ENCODE measurements at places on chromosomes 2 and 18.

DNA sequence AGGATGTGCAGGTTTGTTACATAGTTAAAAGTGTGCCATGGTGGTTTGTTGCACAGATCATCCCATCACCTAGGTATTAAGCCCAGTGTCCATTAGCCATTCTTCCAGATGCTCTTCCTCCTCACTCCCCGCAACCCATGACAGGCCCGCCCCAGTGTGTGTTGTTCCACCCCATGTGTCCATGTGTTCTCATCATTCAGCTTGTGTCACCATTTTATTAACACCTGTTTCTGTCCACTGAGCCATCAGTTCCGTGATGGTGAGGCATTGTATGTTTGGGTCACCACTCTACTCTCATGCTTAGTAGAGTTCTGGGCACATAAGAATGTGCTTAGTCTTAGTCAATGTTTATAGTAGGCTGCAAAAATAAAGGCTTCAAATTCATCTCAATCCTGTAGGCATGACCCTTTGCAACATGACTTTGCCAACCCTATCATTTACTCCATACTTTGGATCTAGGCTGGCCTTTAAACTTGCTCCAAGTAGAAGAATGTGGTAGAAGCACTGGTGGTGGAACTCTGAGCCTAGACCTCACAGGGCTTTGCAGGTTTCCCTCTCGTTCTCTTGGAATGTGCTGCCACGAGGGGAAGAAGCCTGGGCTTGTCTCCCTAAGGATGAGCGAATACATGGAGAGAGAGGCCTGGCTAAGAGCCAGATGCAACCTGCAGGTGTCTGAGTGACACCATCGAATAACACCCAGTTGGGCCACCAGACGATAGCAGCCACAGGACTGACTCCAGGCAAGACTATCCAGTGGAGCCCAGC lies 161.5 kb downstream of the NAPG start:
- peak; percentile 64 for ATAC-seq

GRCh38 chr2:208820014-208820688 lies 413.6 kb downstream of the PTH2R start:
- ATAC-seq: no peak

GRCh38 chr2:105166688-105167087 lies 74.9 kb upstream of the GPR45 start:
- no peak for ATAC-seq

GRCh38 chr2:207619764-207620203 lies 5.4 kb downstream of the METTL21A start:
- ATAC-seq: no peak

GRCh38 chr2:176931588-176932563 lies 280.7 kb upstream of the HNRNPA3 start:
- no peak for ATAC-seq

DNA sequence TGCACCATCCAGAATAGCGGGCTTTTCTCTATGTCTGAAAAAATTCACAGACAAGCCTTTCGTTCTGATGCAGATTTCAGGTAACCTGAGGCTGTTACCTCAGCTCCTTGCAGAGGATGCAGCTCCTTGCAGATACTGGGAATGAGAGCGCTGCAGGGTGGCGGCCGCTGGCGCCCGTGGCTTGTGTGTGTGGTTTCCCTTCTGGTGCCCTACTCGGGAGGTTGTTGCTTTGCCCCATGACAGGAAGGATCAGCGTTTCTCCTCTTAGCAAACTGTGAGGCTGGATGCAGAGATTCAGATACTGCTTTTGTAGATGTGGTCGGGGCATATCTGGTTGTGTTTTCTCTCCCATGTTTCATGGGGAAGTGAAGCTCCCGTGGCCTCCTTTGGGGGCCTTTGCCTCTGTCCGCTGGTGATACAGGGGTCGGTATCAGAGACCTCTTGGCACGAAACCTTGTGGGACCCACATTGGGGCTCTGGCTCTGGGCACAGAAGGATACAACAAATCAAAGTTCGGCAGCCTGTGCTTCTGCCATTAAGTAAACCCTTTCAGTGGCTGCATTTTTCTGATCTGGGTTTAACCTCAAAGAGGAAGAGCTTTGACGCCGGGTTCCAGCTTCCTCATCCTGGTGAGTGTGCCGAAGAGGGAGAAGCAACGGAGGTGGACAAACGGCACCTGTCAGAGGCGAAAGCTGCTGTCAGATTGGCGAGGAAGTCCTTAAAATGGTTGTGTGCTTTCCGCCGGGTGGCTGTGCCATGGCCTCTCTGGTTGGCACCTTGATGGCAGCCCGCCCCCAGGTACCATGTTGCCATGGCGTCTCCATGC lies 127.8 kb downstream of the MBP start:
- ATAC-seq: no peak

DNA sequence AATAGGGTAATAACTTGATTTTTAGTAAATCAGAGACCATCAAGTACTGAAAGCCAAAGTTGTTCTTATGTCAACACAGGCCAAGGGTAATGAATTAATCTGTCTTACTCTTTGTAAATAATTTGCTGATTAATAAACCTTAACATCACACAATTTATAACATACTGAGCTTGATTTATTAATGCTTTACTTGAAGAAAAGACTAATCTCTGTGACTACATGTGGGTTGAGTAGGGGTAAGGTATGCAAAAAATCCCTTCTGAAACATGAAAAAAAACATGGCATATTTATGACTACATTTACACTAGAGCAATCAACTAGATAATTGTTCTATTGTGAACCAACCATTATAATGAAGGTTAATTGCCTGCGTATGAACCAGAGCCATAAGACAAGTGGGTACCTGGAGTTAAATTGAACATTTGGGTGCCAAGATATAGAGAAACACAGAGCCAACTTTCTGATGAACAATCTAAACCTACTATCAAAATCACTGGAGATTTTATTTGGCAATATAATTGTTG lies 67.7 kb upstream of the GRB14 start:
- ATAC-seq: no peak

- no peak for ATAC-seq
Measured at GRCh38 chr2:216210701-216211540, 101.8 kb downstream of the XRCC5 start.

GRCh38 chr2:122138561-122138960 lies 383.1 kb downstream of the TSN start:
- ATAC-seq: no peak

DNA sequence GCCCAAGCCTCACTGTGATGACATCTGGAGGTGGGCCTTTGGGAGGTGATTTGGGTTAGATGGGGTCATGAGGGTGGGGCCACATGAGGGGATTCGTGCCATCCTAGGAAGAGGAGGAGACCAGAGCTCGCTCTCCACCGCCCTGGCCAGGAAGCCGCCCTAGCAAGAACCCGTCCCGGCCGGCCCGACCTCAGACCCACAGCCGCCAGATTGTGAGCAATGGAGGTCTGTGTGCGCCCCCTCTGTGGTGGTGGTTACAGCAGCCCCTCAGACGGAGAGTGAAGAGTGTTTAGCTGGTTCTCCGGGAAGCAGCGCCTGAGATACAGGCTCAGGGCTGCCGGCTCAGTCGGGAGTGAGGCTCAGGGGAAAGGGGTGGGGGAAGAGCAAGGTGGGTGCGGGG lies 83.3 kb downstream of the RTP5 start:
- ATAC-seq: no peak

DNA sequence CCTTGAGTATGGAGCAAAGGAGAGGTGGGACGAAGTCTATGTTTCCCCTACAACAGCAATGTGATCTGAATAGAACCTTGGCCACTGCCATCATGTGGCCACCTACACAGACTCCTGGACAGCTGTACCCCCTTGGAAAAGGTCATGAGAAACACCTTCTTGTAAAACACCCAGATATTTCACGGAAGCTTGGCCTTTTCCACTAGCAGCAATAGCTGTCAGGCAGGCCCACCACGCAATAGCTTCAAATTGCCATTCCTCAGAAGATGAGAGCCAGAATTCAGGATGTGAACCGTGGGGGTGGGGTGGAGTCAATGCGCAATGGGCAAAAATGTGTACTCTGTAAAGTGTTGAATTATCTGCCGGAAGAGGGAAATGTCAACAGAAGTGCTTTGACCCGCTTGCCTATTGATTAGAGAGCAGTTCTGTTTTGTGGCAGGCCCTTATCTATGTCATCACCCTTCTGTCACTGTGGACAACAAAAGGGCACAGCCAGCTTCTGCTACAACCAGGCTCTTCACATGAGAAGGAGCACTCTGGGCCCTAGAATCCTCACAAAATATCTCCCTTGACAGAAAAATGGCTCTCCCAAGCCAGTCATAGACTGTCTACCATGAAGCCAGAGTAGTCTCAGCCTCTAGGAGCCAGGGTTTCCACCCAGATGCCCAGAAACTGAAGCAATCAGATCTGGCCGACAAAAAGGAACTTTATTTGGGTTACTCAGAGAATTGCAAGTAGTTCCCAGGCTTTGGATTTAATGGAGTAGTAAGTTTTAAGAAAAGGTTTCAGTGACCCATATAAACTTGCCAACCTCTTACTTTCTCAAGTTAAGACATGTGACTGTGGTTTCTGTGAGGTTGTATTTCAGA lies 9.5 kb downstream of the INPP1 start:
- peak; percentile 76 for ATAC-seq

- no peak for ATAC-seq
Measured at GRCh38 chr18:61841706-61842105, 51.1 kb downstream of the RNF152 start.

DNA sequence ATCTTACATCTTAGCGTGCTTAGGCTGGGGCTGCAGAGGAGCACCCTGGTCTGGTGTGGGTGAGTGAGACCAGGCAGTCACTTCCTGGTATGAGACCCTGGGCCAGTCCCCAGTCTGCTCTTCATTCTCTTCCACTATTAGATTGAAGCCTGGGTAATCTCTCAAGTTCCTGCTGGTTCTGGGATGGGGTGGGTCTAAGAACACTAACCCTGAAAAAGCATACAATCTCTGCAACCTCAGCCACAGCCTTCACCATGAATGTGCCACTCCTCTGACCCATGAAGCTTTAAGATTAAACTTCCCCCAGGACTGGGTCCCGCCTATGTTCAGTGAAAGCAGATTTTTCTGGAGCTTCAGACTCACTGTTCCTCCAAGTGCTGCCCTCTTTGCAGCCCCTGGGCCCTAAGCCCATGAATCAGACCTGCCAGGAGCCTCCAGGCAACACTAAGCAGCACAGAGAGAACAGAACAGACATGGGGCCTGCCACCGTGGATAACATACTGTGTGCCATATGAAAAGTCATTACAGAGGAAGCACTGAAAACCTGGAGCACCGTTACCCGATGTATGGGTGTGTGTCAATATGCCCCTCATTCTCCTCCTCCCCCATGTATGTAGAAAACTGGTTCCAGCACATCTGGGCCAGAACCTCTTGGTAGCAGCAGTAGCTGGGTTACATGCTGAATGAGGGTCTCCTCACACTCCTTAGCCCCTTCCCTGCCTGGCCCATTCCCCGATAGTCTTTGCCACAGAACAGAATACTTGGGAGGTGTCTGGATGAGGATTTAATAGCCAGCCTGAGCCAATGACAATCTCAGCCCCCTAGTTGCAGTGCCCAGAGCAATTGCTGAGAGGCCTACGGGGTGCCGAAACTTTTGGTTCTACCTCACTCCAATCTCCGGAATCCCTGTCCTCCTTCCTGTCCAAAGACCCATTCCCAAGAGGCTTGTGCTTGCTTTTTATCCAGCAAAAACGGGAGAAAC lies 2.7 kb upstream of the SIX2 start:
- no peak for ATAC-seq

DNA sequence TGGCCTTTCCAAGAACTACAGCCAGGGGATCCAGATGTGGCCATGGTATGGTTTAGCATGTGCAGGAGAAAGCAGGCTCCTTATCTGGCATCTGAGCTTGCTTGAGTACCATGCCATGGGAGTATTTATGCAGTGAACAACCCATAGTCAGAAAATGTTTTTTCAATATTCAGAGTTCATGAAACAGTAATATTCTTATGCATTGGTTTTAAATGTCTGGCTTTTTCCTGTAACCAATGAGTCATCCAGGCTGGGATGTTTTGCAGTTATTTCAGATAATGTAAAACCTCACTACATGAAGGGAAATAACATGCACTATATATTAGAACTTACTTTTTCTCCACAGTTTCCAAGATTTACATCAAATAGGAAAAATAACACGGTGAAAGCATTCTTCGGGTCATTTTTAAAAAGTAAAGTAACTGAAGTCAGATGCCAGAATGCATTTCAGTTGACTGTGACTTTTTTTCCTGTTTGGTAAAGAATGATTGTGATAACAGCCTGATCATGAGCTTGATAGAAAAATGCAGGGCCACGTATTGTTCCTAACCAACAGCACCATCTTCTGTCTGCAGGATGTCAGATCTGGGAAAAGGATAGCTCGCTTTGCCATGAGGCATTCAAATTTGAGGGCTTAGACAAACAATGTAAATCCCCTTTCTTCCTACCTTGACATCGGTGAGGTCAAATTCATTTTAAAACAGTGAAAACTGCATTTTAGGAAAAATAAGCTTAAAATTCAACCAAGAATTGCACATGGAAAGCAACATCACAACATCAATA lies 152.8 kb downstream of the DSC3 start:
- ATAC-seq: no peak

DNA sequence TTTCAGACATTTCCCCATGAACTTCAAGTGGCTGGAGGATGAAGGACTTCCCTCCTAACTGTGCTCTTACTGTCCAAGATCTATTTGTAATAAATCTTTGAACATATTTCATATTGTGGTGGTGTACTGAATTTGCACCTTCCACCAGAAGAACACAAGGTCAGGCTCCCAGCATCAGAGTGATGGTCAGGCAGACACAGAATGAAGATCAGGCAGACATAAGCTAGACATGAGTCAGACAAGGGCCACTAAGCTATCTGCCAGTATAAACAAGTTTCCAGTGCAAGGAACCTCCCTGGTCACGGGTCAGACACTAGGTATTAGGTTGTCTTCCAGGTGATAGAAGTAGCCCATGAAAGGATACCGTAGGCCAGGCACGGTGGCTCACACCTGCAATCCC lies 20.0 kb downstream of the AQP12B start:
- peak; percentile 36 for ATAC-seq

- no peak for ATAC-seq
Measured at GRCh38 chr2:239039479-239039861, 191.6 kb downstream of the TWIST2 start.

DNA sequence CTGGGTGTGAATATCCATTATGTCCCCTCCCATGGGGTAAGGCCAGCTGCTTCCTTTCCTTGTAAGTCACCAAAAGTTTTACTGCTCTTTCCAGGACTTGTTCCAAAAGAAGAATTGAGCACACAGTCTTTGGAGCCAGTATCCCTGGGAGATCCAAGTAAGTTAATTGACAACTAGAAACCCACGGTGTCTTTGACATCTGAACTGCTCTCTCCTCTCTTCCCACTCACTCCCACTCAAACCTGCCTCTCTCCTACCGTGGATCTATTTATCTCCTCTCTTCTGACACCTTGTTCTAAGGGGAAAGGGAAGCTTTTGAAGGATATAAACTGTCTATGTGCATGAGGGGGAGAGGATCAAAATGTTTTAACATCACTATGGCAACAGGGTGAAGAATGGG lies 86.7 kb downstream of the VIT start:
- no peak for ATAC-seq

DNA sequence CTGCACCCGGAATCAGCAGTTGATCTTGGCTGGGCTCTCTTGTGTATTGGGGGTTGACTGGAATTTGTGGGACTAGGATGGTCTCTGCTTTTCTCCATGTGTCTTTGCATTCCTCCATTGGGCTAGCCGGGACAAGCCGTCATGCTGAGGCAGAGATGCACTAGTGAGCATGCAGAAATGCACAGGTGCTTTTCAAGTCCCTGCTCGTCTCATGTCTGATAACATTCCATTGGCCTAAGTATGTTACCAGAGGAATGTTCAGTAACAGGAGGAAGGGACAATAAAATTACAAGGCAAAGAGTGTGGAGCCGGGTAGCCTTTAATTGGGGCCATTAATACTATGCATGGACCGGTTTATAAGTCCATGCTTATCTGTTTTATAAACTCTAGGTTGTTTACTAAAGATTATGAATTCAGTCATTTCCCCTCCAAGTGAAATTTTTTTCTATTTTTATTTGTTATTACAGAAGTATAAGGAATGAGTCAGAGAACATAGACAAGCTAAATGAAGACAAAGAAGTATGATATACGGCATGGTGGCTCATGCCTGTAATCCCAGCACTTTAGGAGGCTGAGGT lies 24.4 kb upstream of the AAK1 start:
- peak; percentile 72 for ATAC-seq

All from esophagus mucosa (tissue), 1 donor.